Heart left ventricle (tissue), 16 donors: ENCODE measurements at places on chromosomes 16 and 17.
A peak's percentile ranks its signal among the peaks of the same experiment; 100 is the strongest.

GRCh38 chr17:78329263-78330059 is 30.4 kb downstream of the SOCS3 start:
- peaks cover 15% of the 10 kb centered on the region for H3K4me1 ChIP-seq
- no peak overlapping the region for H3K27ac ChIP-seq
- DNase-seq = no peak
- H3K36me3 ChIP-seq = no peaks in the 10 kb centered on the region
- H3K4me3 ChIP-seq = no peak overlapping the region

GRCh38 chr16:61412562-61412961 is 623.7 kb downstream of the CDH8 start:
- no peak overlapping the region for H3K4me3 ChIP-seq
- H3K4me1 ChIP-seq = no peaks in the 10 kb centered on the region
- no peak overlapping the region for H3K27ac ChIP-seq
- no peak for DNase-seq

DNA sequence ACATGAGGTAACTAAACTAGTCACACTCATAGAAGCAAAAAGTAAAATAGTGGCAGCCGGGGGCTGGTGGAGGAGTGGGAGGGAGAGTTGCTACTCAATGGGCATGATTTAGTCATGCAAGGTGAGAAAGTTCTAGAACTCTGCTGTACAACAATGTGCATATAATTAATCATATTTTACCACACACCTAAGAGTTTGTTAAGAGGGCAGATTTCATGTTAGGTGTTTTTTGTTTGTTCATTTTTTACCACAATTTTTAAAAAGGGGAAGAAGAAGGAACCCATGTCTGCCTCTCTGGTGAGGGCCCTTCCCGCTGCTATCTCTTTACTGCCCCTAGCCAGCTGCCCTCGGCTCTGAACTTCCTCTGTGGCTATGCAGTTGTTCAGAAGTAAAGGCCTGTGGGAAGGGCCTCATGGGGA is 11.2 kb downstream of the CD300LB start:
- H3K36me3 ChIP-seq = no peaks in the 10 kb centered on the region
- H3K27me3 ChIP-seq = no peaks in the 10 kb centered on the region
- peak; percentile 36 for DNase-seq
- no peak overlapping the region for H3K4me3 ChIP-seq

DNA sequence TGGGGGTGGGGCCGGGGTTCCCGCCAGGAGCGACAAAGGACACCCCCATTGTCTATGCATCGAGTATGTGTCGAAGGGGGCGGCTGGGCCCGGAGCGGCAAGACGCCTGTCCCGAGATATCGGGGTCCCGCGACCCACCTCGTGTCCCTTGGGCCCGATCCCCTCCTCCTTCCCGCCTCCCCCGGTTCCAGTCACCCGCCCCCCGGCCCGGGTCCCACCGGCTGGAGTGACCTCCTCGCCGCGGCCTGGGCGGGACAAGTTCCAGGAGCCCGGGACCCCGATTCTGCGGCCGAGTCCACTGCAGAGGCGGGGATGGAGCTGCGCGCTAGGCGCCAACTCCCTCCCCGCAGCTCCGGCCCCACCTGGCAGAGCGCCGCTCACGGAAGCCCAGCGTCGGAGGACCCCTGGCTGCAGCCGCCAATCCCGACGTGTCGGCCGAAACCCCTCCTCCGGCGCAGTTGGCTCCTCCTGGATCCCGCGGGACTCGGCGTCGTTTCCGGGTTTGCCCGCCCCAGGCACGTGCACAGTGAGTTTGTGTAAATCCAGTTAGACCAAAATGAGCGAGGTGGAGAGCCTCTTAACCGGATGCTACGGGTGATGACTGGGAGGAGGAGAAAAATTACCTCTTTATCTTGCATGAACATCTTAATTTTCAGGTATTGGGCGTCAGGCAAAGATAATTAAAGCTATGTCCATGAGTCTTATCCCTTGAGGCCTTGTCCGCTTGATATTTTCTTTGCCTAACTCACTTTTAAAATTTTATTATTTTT is at the start of gene NMRAL1:
TSS of gene NMRAL1 (minus strand) at position 434 of the 770 bp plus-strand sequence. CDS start 493 bp downstream, outside the sequence.
- H3K4me1 ChIP-seq = peaks cover 32% of the 10 kb centered on the region
- H3K27ac ChIP-seq = peak within 1 kb of the TSS; percentile 79
- peaks cover 9% of the 10 kb centered on the region for H3K36me3 ChIP-seq

DNA sequence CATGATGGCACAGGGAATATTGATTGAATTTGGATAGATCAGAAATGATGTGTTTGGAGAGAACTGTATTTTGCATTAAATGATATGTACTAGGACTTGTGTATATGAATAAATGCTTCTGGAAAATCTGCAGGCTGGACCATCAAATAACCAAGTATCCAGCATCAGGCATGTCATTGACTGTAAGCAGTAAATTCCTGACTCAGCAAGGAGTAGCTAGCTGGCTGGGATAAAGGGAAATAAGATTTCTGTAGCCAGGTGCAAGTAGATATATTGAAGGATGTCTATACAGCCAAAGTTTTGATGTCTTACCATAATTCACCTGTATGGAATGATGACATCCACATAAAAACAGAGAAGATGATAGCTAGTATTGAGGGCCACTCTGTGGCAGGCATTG is 809.6 kb downstream of the CDH11 start:
- no peak overlapping the region for H3K27ac ChIP-seq
- no peaks in the 10 kb centered on the region for H3K27me3 ChIP-seq
- H3K4me1 ChIP-seq = no peaks in the 10 kb centered on the region

GRCh38 chr17:47717979-47718621 is 14.9 kb upstream of the TBX21 start:
- no peak for DNase-seq
- H3K36me3 ChIP-seq = no peaks in the 10 kb centered on the region
- peaks cover 52% of the 10 kb centered on the region for H3K27me3 ChIP-seq
- no peaks in the 10 kb centered on the region for H3K4me1 ChIP-seq
- no peak overlapping the region for H3K27ac ChIP-seq

DNA sequence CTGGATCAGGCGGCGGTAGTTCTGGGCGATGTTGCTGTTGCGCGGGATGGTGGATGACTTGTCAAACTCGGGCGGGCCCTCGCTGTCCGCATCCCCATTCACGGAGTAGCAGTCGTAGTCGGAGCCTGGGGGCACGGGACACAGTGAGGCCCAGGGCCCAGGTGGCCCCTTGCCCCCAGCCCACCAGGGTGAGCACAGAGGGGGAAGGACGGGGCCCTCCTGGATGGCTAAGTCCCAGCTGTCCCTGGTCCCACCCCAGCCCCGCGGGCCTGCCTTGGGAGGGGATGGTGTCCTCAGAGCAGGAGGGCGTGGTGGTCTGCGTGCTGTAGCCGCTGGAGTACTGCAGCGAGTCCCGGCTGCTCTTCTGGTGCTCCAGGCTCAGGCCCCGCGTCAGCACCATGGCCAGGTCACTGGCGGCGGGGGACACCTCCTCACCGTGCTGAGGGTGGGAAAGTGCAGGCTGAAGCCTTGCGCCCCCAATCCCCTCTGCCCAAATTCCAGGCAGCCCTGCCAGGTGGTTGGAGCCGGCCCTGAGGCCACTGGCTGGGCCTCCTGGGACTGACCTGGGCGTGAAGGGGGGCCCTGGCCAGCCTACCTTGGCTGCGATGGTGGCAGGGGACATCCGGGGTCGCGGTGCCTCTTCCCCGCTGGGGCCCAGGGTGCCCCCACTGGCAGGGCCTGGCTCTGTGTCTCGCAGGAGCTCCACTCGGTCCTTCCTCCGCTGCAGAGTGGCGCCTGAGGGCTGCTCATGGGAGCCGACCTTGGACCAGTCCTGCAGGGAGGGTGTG is 18.2 kb downstream of the IL34 start:
- peaks cover 24% of the 10 kb centered on the region for H3K4me1 ChIP-seq
- no peaks in the 10 kb centered on the region for H3K27me3 ChIP-seq
- no peak for DNase-seq
- no peak overlapping the region for H3K27ac ChIP-seq

DNA sequence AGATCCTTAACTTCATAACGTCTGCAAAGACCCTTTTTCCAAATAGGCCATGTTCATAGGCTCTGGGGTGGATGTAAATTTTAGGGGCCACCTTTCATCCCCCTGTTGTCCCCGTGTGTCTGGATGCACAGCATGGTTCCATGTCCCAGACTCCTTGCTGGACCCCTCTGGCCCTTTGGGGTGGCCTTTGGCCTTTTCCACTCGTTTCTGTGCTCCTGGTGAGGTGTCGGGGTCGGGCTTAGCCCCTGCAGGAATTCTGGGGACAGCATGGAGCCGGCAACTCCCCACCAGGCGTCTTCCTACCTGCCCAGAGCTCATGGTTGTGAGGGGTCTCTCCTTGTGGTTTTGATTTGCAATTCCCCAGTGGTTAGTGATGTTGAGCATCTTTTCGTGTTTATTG is 183.5 kb downstream of the SEC14L1 start:
- peaks cover 18% of the 10 kb centered on the region for H3K4me1 ChIP-seq
- H3K36me3 ChIP-seq = no peaks in the 10 kb centered on the region
- H3K27ac ChIP-seq = peak overlapping the region; percentile 83

DNA sequence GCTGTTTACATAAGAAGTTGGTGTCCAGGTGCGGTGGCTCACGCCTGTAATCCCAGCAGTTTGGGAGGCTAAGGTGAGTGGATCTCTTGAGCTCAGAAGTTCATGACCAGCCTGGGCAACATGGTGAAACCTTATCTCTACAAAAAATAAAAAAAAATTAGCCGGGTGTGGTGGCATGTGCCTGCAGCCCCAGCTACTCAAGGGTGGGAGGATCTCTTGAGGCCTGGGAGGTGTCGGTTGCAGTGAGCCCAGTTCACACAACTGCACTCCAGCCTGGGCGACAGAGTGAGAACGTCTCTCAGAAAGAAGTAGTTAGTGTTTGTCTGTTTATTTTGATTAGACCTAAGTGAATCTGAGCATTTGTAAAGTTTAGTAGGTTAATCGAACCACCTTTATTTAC is 12.8 kb downstream of the DDX19A start:
- H3K36me3 ChIP-seq = peaks cover 98% of the 10 kb centered on the region
- no peaks in the 10 kb centered on the region for H3K27me3 ChIP-seq
- no peak for DNase-seq
- H3K4me1 ChIP-seq = no peaks in the 10 kb centered on the region

- no peak for DNase-seq
- peak overlapping the region; percentile 83 for H3K27ac ChIP-seq
- peaks cover 4% of the 10 kb centered on the region for H3K4me1 ChIP-seq
- H3K36me3 ChIP-seq = no peaks in the 10 kb centered on the region
Measured at GRCh38 chr17:2723997-2724783, 12.6 kb upstream of the CLUH start.

DNA sequence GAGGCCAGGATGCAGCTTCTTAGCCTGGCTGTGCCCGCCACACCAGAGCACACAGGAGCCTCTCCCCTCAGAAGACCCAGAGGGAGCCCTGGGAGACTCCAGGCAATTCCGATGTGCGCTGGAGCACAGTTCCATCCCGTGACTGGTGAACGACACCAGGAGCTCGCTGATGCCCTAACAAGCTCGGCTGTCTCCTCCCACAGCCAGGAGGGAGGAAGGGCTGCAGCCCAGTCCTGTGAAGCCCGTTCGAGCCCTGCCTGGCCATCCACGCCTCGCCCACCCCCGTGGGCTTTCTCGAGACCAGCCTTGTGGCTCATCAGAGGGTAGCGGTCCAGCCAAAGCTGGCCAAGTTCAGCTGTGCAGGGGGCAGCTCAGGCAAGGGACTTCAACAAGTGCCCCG is 21.8 kb upstream of the RASD1 start:
- no peaks in the 10 kb centered on the region for H3K36me3 ChIP-seq
- no peak overlapping the region for H3K4me3 ChIP-seq
- no peaks in the 10 kb centered on the region for H3K4me1 ChIP-seq
- no peak for DNase-seq
- H3K27ac ChIP-seq = no peak overlapping the region

DNA sequence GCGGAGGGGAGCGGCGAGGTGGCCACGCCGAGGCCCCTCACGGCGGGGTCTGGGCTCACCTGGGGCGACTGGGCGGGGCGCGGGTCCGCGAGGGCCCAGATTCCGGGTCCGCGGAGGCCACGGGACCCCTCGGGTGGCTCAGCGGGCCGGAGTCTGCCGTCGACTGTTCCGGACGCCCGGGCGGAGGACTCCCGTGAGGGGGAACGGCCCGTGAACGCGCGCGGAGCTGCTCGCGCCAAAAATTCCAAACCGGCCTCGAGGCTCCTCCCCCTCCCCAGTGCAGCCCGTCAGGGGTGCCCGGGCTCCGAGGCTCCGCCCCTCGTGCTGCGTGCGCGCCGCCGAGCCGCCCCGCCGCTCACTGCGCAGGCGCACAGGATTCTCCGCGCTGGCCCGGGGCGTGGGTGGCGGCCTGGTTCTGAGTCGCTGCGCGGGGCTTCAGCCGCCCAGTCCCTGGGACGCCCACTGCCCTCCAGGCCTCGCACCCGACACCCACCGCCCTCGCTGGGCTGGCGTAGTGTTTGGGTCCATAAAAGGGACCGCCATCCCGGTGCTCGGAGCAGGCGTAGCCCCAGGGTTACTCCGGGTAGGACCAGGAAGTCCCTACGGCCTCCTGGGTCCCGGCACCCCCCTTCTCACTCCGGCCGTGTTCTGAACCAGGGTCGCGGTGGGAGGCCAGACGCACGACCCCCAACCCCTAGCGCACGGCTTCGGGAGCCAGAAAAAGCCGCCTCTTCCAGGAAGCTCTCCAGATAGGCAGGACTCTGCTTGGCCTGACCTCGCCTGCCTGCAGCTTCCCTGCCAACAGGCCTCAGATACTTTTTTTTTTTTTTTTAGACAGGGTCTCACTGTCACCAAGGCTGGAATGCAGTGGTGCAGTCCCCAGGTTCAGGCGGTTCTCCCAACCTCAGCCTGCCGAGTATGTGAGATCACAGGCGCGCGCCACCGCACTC is at the start of gene PKMYT1:
TSS of gene PKMYT1 (minus strand) at position 220 of the 950 bp plus-strand sequence. CDS start 789 bp downstream, outside the sequence.
- H3K4me1 ChIP-seq = peaks cover 29% of the 10 kb centered on the region
- peak within 1 kb of the TSS; percentile 91 for H3K4me3 ChIP-seq
- peaks cover 4% of the 10 kb centered on the region for H3K27me3 ChIP-seq
- no peaks in the 10 kb centered on the region for H3K36me3 ChIP-seq
- peak within 1 kb of the TSS; percentile 83 for H3K27ac ChIP-seq
- peak; percentile 96 for DNase-seq

GRCh38 chr17:7444682-7445618 is at the start of gene CHRNB1:
Gene CHRNB1, plus strand, starts transcription at chr17:7445061. Its CDS starts 67 bp downstream, at chr17:7445128.
- no peaks in the 10 kb centered on the region for H3K36me3 ChIP-seq
- H3K27ac ChIP-seq = peak within 1 kb of the TSS; percentile 65
- DNase-seq = peak; percentile 86
- peaks cover 7% of the 10 kb centered on the region for H3K27me3 ChIP-seq
- H3K4me1 ChIP-seq = peaks cover 29% of the 10 kb centered on the region

DNA sequence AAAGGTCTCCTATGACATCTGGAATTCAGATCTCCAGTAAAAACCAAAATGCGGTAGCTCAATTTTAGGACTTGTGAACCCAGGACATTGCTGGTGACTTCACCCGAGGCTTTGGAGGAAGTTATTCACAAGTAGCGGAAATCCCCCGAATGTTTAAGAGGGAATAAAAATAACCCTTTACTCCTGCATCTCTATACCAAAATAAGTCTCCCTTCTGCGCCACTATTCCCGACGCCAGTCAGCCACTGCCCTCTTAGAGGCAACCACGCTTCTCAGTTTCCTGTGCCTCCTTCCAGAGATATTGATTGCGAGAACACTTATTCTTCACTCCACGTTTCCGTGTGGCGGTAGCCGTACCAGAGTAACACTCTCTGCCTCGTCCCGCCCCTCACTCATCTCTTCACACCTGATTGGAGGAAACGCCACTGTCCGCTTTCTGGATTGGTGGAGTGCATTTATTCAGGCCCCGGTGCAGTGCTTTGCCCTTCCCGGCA is 27.4 kb downstream of the EMP2 start:
- peak overlapping the region; percentile 57 for H3K4me3 ChIP-seq
- H3K27me3 ChIP-seq = no peaks in the 10 kb centered on the region
- DNase-seq = peak; percentile 70
- H3K36me3 ChIP-seq = peaks cover under 1% of the 10 kb centered on the region
- H3K4me1 ChIP-seq = peaks cover 38% of the 10 kb centered on the region
- H3K27ac ChIP-seq = peak overlapping the region; percentile 60
